ENCODE measurements at places on chromosomes 6 and 20. TPM values are rescaled to one million over a fixed set of nuclear protein-coding genes. Genes with fewer than 3 reads are reported as not detected.

DNA sequence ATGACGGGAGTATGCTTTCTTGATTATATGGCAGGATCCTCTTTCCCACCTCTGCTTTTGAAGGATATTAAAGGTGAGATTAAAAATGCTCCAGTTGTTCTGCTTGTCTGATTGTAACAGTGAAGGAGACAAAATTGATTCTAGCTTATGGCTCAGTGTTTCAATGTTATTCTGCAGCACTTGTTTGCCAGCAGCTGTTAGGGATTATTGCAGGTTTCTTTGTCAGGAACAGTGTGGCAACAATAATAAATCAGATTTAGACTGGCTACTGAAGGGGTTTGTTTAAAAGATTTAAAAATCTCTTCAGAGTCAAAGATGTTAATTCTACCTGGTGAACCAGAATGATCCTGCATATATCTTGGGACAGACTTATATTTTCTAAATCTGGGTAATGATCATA, 126.9 kb downstream of the LAMA2 start:
- H3K4me1 ChIP-seq, result no peaks in the 10 kb centered on the region
- no peak for DNase-seq
- H3K27ac ChIP-seq, result no peak overlapping the region

DNA sequence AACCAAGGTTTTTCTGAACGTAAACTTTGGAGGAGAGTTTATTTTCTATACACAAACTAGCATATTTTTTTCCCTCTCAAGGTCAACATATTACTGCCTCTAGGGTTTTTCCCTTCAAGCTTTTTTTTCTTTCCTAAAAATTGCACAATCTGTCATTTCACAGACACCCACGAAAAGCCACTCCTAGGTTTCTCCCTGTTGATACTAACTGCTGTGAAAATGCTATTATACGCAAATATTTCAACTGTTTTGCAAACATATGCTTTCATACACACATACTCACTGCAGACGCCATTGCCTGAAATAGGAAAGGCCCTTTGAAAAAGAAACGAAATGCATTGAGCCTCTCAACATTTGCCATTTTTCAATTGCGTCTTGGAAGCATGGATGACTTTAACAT, 333.0 kb downstream of the CD83 start:
- H3K27ac ChIP-seq, result no peak overlapping the region
- no peak for DNase-seq
- peaks cover 55% of the 10 kb centered on the region for H3K4me1 ChIP-seq
- H3K4me3 ChIP-seq, result no peak overlapping the region

DNA sequence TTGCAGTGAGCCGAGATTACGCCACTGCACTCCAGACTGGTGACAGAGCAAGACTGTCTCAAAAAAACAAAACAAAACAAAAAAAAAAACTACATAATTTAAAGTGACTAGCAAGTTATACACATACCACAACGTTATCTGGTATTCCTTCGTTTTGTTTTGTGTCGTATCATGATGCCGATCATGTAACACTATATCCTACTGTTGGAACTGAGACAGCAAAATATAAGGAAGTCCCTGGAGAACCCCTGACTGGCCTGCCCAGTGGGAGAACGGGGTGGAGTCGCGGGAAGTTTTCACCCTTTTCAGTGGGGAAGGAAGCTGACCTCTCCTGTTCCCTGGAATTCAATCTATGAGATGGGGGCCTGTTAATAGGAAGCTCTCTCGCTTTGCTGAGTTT, 15.1 kb downstream of the SOX4 start:
- no peaks in the 10 kb centered on the region for H3K27me3 ChIP-seq
- DNase-seq, result no peak
- H3K4me3 ChIP-seq, result no peak overlapping the region

- H3K4me3 ChIP-seq, result no peak overlapping the region
- H3K27me3 ChIP-seq, result no peaks in the 10 kb centered on the region
- peak overlapping the region; percentile 8 for H3K27ac ChIP-seq
Observed at GRCh38 chr6:119334535-119335264, 14.9 kb downstream of the MAN1A1 start.

DNA sequence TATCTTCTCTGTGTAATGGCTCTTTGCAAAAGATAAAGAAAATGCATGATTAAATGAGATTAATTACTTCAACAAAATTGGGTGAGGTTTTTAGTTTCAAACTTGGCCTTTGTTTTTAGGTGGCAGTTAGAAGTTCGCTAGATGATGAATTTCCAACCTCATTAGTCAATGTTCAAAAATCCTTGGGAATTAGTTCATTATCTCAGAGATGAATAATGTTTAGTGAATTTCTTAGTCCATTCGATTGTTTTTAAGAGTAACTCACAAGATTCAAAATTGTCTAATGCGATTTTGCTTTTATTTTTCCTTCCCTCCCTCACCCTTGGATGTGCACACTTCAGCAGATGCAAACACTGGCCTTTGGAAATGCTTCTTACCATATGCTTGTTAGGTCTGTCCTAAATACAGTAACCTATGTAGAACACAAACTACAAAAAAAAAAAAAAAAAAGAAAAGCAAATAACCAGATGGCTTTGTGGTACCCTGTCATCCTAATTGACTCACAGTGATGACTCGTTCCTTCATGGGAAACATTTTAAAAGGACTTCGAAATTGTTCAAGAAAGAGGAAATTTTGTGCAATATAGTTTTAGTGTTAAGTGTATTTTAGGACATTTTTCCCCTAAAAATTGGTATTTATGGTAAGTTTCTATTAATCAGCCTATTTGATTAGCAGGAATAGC, 66.7 kb downstream of the FAM229B start:
- peaks cover 3% of the 10 kb centered on the region for H3K27me3 ChIP-seq
- H3K27ac ChIP-seq, result no peak overlapping the region
- H3K36me3 ChIP-seq, result no peaks in the 10 kb centered on the region
- no peak for DNase-seq
- no peak overlapping the region for H3K4me3 ChIP-seq

- no peak for DNase-seq
- H3K4me1 ChIP-seq, result no peaks in the 10 kb centered on the region
- no peak overlapping the region for H3K27ac ChIP-seq
- H3K4me3 ChIP-seq, result no peak overlapping the region
- no peaks in the 10 kb centered on the region for H3K36me3 ChIP-seq
Observed at GRCh38 chr6:142339968-142340658, 38.3 kb downstream of the ADGRG6 start.

- no peaks in the 10 kb centered on the region for H3K4me1 ChIP-seq
- H3K27me3 ChIP-seq, result no peaks in the 10 kb centered on the region
- H3K4me3 ChIP-seq, result no peak overlapping the region
- H3K27ac ChIP-seq, result no peak overlapping the region
Observed at GRCh38 chr6:163095401-163095800, 319.1 kb upstream of the QKI start.

DNA sequence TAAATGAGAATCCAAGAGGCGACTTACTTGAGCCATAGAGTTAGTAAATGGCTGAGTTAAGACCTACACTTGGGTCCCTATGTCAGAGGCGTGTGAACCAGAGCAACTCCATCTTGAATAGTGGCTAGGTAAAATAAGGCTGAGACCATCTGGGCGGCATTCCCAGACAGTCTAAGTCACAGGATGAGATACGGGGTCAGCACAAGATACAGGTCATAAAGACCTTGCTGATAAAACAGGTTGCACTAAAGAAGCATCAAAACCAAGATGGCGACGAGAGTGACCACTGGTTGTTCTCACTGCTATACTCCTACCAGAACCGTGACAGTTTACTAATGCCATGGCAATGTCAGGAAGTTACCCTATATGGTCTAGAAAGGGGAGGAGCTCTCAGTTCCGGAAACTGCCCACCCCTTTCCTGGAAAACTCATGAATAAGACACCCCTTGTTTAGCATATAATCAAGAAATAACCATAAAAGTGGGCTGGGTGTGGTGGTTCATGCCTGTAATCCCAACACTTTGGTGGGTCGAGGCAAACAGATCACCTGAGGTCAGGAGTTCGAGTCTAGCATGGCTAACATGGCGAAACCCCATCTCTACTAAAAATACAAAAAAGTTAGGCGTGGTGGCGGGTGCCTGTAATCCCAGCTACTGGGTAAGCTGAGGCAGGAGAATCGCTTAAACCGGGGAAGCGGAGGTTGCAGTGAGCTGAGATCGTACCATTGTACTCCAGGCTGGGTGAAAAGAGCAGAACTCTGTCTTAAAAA, 43.9 kb upstream of the EEF1A1 start:
- no peak overlapping the region for H3K4me3 ChIP-seq
- no peaks in the 10 kb centered on the region for H3K36me3 ChIP-seq
- no peaks in the 10 kb centered on the region for H3K4me1 ChIP-seq
- H3K27ac ChIP-seq, result no peak overlapping the region
- no peak for DNase-seq
- no peaks in the 10 kb centered on the region for H3K27me3 ChIP-seq

DNA sequence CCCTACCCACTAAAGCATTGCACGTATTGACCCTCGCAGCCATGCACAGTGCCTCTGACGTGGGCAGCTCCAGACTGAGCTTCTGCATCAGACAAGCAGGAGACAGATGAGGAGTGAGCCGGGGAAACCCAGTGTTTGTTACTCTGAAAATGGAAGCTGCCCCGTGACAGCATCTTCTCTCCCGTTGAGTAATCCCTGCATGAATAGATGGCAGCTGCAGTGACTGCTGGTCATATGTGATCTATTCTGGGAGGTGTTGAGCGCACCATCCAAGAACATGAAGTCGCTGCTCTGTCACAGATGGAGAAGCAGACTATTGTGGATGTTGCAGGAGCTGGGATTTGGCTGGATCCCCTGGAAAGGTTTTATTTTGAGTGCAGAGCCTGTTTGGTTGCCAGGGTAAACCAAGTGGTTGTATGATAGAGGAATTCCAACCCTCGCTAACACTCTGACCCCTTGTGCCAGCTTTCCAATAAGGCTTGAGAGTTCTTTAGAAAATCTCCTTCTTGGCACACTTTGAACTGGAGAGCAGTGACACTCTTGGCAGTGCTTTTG, 242.2 kb downstream of the NRN1 start:
- no peaks in the 10 kb centered on the region for H3K4me1 ChIP-seq
- no peak for DNase-seq
- no peaks in the 10 kb centered on the region for H3K36me3 ChIP-seq

GRCh38 chr6:92888316-92888715, 531.0 kb downstream of the EPHA7 start:
- H3K4me3 ChIP-seq, result no peak overlapping the region
- no peak overlapping the region for H3K27ac ChIP-seq
- no peak for DNase-seq
- no peaks in the 10 kb centered on the region for H3K4me1 ChIP-seq
- no peaks in the 10 kb centered on the region for H3K36me3 ChIP-seq

- no peaks in the 10 kb centered on the region for H3K27me3 ChIP-seq
- no peaks in the 10 kb centered on the region for H3K4me1 ChIP-seq
- no peak for DNase-seq
- no peak overlapping the region for H3K27ac ChIP-seq
Observed at GRCh38 chr20:34915749-34916455, 39.5 kb downstream of the ACSS2 start.

- H3K27ac ChIP-seq, result no peak overlapping the region
- peaks cover 9% of the 10 kb centered on the region for H3K4me1 ChIP-seq
- H3K36me3 ChIP-seq, result peaks cover 49% of the 10 kb centered on the region
- H3K4me3 ChIP-seq, result no peak overlapping the region
- DNase-seq, result no peak
Observed at GRCh38 chr20:17635332-17636244, 46.5 kb downstream of the RRBP1 start.

DNA sequence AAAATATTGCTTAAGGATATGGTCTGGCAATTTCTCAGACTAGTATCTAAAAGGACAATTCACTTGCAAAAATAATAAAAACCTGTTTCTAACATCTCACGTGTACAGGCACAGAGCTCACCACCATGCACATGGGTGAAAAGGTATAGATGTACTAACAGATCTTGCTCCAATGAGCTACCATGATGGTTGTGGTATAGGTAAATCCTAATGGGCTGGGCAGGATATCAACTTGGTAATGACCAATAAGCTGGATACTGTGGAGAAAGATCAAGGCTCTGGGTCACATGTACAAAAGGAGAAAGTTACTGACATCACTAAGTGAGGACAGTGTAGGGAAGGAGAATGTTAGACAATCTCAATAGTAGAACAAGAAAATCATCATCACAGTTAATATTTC, 111.0 kb upstream of the NUP153 start:
- H3K36me3 ChIP-seq, result no peaks in the 10 kb centered on the region
- no peaks in the 10 kb centered on the region for H3K4me1 ChIP-seq
- H3K27ac ChIP-seq, result no peak overlapping the region
- H3K4me3 ChIP-seq, result no peak overlapping the region

DNA sequence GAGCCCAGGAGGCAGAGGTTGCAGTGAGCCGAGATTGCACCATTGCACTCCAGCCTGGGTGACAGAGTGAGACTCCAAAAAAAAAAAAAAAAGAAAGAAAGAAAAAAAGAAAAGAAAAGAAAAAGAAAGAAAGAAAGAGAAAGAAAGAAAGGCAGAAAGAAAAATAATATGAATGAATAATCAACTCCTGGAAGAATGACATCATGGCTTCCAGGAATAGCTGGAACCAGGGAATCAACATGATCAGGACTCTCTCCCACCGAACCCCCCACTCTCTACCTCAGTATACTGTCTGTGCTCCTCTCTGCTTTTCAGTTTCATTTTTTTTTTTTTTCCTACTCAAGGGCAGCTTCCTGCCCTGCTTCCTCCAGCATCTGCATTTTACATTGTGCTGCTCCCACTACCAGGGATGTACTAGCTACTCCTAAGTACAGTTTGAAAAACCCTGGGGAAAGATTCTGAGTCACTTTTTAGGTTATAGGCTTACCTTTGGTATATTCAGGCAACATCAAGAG, 19.7 kb upstream of the MTCL3 start:
- no peak for DNase-seq
- H3K36me3 ChIP-seq, result no peaks in the 10 kb centered on the region
- no peaks in the 10 kb centered on the region for H3K27me3 ChIP-seq
- no peaks in the 10 kb centered on the region for H3K4me1 ChIP-seq
- H3K4me3 ChIP-seq, result no peak overlapping the region

DNA sequence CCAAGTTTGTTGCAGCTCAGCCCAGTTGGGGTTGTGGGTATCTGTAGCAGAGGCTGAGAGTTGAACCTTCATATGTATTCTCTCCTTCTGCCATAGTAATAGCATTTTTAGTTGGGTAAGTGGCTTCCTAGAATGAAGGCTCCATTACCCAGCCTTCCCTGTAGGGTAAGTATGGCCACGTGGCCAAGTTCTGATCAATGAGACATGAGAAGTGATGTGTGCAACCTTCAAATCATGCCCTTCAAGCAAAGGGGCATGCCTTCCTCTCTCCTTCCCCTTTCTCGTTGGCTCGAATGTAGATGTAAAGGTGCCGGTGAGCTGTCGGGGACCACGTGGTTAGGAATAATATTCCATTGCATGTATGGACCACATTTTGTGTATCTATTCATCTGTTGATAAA, 12.7 kb upstream of the TRAF3IP2 start:
- no peaks in the 10 kb centered on the region for H3K4me1 ChIP-seq
- H3K4me3 ChIP-seq, result no peak overlapping the region
- H3K27ac ChIP-seq, result no peak overlapping the region
- H3K36me3 ChIP-seq, result no peaks in the 10 kb centered on the region
- DNase-seq, result no peak
- H3K27me3 ChIP-seq, result no peaks in the 10 kb centered on the region

DNA sequence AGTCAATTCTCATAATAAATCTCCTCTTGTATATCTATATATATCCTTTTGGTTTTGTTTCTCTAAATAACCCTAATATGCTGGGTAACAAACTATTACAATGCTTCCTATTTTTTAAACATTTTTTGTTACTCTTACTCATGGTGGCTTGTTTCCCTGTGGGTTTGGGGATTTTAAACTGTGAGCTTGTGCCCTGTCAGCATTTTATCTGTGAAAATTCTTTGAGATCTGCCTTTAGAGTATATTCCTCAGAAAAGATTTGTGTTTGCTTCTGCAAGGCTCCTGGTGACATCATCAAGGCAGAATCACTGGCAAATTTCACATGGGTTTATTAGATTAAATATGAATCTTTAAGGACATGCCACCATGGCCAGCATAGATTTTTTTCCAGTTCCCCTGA, 273.6 kb downstream of the LRFN2 start:
- H3K27me3 ChIP-seq, result peaks cover under 1% of the 10 kb centered on the region
- no peak overlapping the region for H3K27ac ChIP-seq
- H3K4me3 ChIP-seq, result no peak overlapping the region

Gene GSTA3
- not detected for total RNA-seq

Gene MYMX
- total RNA-seq, result not detected

Gene HDGFL1
- total RNA-seq, result not detected

All from natural killer cell (primary cell).